Transverse colon (tissue), 4 donors: ENCODE measurements at places on chromosomes 12 and 14.

DNA sequence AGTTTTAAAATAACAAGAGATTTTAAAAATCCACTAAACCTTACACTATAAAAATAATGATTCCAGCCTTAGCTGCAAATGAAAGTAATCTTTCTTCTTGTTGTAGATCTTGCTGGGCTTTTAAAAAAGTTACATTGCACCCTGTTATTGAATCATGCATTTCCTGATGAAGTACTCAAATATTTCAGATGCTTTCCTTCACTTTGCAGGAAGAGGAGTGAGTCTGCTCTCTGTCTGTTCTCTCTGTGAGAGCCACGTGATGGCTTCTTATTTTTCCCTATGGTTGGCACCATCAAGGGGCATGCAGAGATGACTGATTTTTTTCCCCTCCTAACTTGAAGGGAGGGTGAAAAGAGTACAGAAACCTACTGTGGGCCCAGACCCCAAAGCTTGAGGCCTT is 262.7 kb downstream of the ATP23 start:
- H3K4me3 ChIP-seq, result no peak overlapping the region
- no peaks in the 10 kb centered on the region for H3K4me1 ChIP-seq
- H3K27me3 ChIP-seq, result no peaks in the 10 kb centered on the region
- no peak overlapping the region for H3K27ac ChIP-seq

GRCh38 chr14:51619561-51619960 is 32.1 kb upstream of the FRMD6 start:
- H3K4me3 ChIP-seq, result no peak overlapping the region
- no peak overlapping the region for H3K27ac ChIP-seq
- H3K27me3 ChIP-seq, result no peaks in the 10 kb centered on the region
- no peaks in the 10 kb centered on the region for H3K36me3 ChIP-seq
- peaks cover 6% of the 10 kb centered on the region for H3K4me1 ChIP-seq

GRCh38 chr14:93971635-93972027 is 4.7 kb downstream of the ASB2 start:
- H3K27me3 ChIP-seq, result no peaks in the 10 kb centered on the region
- DNase-seq, result no peak
- H3K36me3 ChIP-seq, result no peaks in the 10 kb centered on the region
- no peak overlapping the region for H3K4me3 ChIP-seq
- H3K4me1 ChIP-seq, result peaks cover 34% of the 10 kb centered on the region
- H3K27ac ChIP-seq, result peak overlapping the region; percentile 88

GRCh38 chr12:66952668-66953067 is 273.8 kb upstream of the GRIP1 start:
- DNase-seq, result no peak
- no peaks in the 10 kb centered on the region for H3K27me3 ChIP-seq
- H3K4me3 ChIP-seq, result no peak overlapping the region

DNA sequence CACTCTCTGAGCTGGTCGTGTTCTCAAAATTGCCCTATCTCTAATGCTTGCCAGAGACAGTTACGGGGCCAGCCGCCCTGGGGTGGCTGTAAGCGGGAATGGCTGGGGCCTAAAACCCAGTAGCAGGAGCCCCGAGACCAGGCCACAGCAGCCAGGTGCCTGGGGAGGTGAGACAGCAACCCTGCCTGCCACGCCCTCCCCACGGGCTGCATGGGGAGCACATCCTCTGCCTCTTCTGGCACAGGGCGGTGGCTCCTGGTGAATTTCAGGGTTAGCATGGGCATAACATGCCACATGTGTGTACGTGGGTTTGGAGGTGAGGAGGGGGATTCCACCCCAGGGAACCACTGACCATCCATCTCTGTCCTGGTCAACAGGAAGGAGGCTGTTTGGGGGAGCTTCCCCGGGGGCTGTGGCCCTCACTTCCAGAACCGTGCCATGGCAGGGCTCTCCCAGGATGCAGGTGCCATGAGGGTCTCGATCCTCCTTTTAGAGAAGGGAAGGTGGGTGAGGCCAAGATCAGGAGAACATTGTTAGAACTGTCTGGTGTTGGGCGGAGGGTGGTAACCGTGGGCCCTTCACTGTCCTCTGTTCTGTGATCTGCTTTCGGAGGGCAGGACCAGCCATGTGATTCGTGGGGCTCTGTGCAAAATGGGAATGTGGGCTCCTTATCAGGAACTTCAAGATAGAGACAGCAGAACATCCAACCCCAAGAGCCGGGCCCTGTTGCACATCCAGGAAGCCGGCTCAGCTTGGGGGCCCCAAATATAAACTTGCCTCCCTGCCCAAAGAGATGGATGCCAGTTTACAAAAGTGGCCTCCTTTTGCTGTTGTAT is 312.2 kb upstream of the DIO3 start:
- H3K27me3 ChIP-seq, result no peaks in the 10 kb centered on the region
- no peaks in the 10 kb centered on the region for H3K4me1 ChIP-seq
- no peak for DNase-seq
- no peaks in the 10 kb centered on the region for H3K36me3 ChIP-seq
- no peak overlapping the region for H3K27ac ChIP-seq

DNA sequence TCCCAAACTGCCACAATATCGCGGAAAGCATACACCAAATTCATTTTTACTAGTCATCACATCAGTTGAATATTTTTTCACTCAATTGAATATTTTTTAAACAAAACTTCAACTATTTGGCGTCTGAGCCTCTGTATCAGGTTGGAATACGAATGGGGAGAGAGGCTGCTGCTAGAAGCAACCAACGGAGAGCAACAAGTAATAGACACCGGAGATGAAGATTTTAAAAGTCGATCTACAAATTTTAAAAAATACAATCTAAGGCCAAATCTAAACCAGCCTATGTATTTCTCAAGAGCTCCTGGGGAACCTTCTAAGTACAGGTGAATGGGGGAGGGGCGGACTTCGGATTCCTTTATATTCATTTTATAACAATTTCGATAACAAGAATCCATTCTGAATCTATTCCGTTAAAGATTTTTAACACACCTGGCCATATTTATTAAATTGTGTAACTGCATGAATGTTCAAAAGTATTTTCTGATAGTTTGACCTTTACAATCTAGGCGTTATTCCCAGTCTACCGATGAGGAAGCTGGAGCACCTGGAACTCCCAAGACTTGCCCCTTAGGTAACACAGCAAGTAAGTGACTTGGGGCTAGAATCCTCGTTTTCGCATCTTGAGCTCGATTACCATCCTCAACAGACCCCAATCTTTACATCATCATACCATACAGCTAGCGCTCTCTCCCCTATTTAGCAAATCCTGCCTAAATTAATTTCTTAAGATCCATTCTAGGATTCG is 1.2 kb downstream of the GNPNAT1 start:
- no peaks in the 10 kb centered on the region for H3K36me3 ChIP-seq
- H3K27me3 ChIP-seq, result no peaks in the 10 kb centered on the region
- no peak for DNase-seq
- H3K4me1 ChIP-seq, result peaks cover 22% of the 10 kb centered on the region
- H3K4me3 ChIP-seq, result peak overlapping the region; percentile 74

DNA sequence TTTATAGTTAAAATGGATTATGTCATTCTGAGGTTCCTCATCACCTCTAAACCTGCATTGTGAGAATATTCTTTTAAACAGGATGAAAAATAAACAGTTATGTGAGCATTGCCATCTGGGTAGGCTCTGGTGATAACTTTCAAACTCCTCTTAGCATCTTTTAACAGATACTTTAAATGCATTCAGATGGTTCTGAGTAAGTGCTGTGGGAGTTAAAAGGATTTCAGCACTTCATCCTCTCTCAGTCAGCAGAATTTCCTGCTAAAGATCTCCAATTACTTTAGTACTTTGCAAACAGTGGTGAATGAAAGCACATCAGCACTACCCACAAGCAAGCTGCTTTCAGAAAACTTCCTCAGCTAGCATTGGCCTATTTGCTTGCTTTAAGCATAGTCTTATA is 59.3 kb upstream of the TMTC1 start:
- H3K4me3 ChIP-seq, result no peak overlapping the region
- DNase-seq, result no peak
- no peaks in the 10 kb centered on the region for H3K36me3 ChIP-seq
- no peaks in the 10 kb centered on the region for H3K4me1 ChIP-seq
- H3K27ac ChIP-seq, result no peak overlapping the region

DNA sequence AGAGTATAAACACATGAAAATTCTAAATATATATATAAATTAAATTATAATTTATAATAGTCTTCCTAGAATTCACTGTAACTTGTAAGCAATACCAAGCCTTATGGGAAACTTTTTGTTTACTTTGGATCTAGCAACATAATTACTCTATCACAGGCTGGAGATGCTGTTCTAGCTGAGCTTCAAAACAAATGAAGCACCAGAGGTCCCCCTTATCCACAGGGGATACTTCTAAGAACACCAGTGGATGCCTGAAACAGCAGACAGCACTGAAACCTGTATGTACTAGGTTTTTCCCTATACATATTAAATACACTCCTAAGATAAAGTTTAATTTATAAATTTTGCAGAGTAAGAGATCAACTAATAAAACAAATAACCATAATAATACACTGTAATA is 96.6 kb downstream of the CDK17 start:
- H3K4me3 ChIP-seq, result no peak overlapping the region
- no peaks in the 10 kb centered on the region for H3K36me3 ChIP-seq
- H3K27me3 ChIP-seq, result no peaks in the 10 kb centered on the region
- no peak overlapping the region for H3K27ac ChIP-seq

DNA sequence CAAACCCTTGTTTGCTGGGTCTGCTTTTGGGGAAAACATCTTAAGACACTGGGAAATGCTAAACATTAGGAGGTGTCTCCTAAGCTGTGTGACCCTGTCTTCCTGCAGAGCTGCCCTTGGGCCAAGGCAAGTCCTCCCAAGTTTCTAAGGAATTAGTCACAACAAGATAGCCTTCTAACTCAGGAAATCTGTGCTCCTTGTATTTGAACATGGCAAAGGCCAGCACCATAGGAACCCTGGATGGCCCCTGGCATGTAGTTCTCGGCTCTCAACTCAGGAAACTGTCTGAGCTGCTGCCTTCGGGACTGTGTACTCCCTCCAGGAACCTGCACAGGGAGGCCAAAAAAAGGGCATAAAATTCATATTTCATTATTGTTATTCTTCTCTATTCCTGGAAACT is 37.6 kb upstream of the LTBP2 start:
- H3K4me3 ChIP-seq, result no peak overlapping the region
- no peak overlapping the region for H3K27ac ChIP-seq
- no peaks in the 10 kb centered on the region for H3K36me3 ChIP-seq
- no peak for DNase-seq

GRCh38 chr14:32399920-32400319 is 70.8 kb downstream of the AKAP6 start:
- DNase-seq, result no peak
- no peaks in the 10 kb centered on the region for H3K36me3 ChIP-seq
- H3K27me3 ChIP-seq, result no peaks in the 10 kb centered on the region
- H3K4me1 ChIP-seq, result no peaks in the 10 kb centered on the region

- H3K36me3 ChIP-seq, result no peaks in the 10 kb centered on the region
- DNase-seq, result peak; percentile 71
- H3K27ac ChIP-seq, result no peak overlapping the region
- peaks cover 48% of the 10 kb centered on the region for H3K27me3 ChIP-seq
- peaks cover 17% of the 10 kb centered on the region for H3K4me1 ChIP-seq
- H3K4me3 ChIP-seq, result no peak overlapping the region
Measured at GRCh38 chr14:103126873-103127304, 3.6 kb downstream of the TNFAIP2 start.

- H3K4me3 ChIP-seq, result peak overlapping the region; percentile 84
- H3K27ac ChIP-seq, result peak overlapping the region; percentile 95
- peak; percentile 64 for DNase-seq
- peaks cover 41% of the 10 kb centered on the region for H3K4me1 ChIP-seq
Measured at GRCh38 chr12:55829967-55830600, 697 bp upstream of the DNAJC14 start.

GRCh38 chr12:131280426-131280825 is 326.7 kb downstream of the ADGRD1 start:
- H3K27ac ChIP-seq, result no peak overlapping the region
- H3K4me1 ChIP-seq, result no peaks in the 10 kb centered on the region
- H3K4me3 ChIP-seq, result no peak overlapping the region
- no peaks in the 10 kb centered on the region for H3K27me3 ChIP-seq
- no peak for DNase-seq

- H3K36me3 ChIP-seq, result no peaks in the 10 kb centered on the region
- no peak overlapping the region for H3K4me3 ChIP-seq
- no peak for DNase-seq
- no peaks in the 10 kb centered on the region for H3K27me3 ChIP-seq
- no peaks in the 10 kb centered on the region for H3K4me1 ChIP-seq
Measured at GRCh38 chr12:50916292-50916691, 36.1 kb upstream of the HIGD1C start.

- no peak overlapping the region for H3K4me3 ChIP-seq
- no peaks in the 10 kb centered on the region for H3K27me3 ChIP-seq
- peaks cover 3% of the 10 kb centered on the region for H3K4me1 ChIP-seq
- H3K36me3 ChIP-seq, result no peaks in the 10 kb centered on the region
- H3K27ac ChIP-seq, result no peak overlapping the region
- DNase-seq, result no peak
Measured at GRCh38 chr12:2631653-2632350, 163.0 kb upstream of the FKBP4 start.

GRCh38 chr14:75150150-75150549 is 23.3 kb upstream of the NEK9 start:
- H3K27ac ChIP-seq, result peak overlapping the region; percentile 71
- H3K4me1 ChIP-seq, result peaks cover 50% of the 10 kb centered on the region
- H3K27me3 ChIP-seq, result no peaks in the 10 kb centered on the region
- no peak for DNase-seq
- H3K36me3 ChIP-seq, result no peaks in the 10 kb centered on the region

DNA sequence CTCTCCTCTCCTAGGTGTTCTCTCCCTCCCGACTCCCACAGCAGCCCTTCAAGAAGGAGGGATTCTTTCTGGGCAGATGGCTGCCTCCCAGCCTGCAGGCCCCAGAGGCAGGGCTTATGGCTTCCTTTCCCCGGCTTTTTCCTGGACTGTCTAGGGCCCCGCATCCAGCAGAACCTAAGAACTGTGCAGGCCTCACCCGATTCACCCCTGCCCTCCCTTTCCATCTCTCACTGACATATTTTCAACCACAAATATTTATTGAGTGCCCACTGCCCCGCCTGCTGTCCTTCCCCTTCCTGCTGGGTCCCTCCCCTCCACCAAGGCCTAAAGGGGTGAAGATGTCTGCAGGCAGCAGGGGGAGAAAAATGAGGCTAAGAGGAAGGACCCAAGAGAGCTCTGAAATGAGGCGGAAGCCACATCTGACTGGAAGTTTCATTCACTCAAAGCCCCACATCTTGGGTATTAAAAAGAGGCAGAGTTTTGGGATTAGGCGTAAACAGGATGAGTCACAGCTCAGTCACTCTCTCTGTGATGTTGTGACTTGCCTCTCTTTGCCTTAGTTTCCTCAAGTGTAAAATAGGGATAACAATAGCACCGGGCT is 2.9 kb downstream of the SCNN1A start:
- H3K4me1 ChIP-seq, result peaks cover 31% of the 10 kb centered on the region
- H3K27me3 ChIP-seq, result no peaks in the 10 kb centered on the region
- H3K27ac ChIP-seq, result peak overlapping the region; percentile 93
- H3K4me3 ChIP-seq, result peak overlapping the region; percentile 49
- no peaks in the 10 kb centered on the region for H3K36me3 ChIP-seq

GRCh38 chr14:99324291-99324690 is 52.3 kb upstream of the BCL11B start:
- no peak overlapping the region for H3K27ac ChIP-seq
- H3K4me1 ChIP-seq, result peaks cover 12% of the 10 kb centered on the region
- H3K4me3 ChIP-seq, result no peak overlapping the region
- H3K36me3 ChIP-seq, result no peaks in the 10 kb centered on the region
- no peak for DNase-seq

GRCh38 chr12:7060353-7060954 is at the start of gene C1S:
Gene C1S, plus strand, starts transcription at chr12:7060718. Its CDS starts 1,195 bp downstream, at chr12:7061913.
- DNase-seq, result peak; percentile 54
- H3K4me1 ChIP-seq, result no peaks in the 10 kb centered on the region
- H3K27ac ChIP-seq, result peak within 1 kb of the TSS; percentile 79
